ENCODE measurements at places on chromosomes 2 and 18.

- DNase-seq: no peak
Measured at GRCh38 chr2:163467251-163467630, 268.6 kb downstream of the FIGN start.

- DNase-seq: no peak
Measured at GRCh38 chr2:174635776-174636404, 38.3 kb upstream of the WIPF1 start.

- DNase-seq: peak; percentile 58
Measured at GRCh38 chr2:233059797-233060500, at the start of gene INPP5D. INPP5D (plus strand) TSS chr2:233060342; CDS start chr2:233060479, 137 bp downstream.

GRCh38 chr2:25335971-25336370 is 5.8 kb downstream of the DNMT3A start:
- DNase-seq: no peak

Measured in globus pallidus (tissue), 1 donor.